ENCODE measurements at places on chromosomes 4 and X.

DNA sequence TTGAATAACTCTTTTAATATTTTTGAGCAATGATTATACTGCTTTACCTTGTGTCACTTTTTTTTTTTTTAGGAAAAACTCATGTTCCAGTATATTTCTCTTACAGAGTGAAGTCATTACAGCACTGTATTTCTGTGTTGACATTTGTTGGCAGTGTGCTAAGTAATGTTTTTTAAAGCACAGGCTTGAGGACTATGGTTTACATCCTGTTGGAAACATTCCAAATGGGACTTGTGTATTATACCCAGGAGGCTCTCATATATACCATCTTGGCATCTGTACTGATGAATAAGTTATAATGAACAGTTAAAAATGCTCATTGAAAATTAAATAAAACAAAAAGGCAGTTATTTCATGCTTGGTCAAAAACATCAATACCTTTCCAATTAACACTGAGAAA is 33.8 kb downstream of the CEP44 start:
- DNase-seq, result no peak

GRCh38 chr4:105060628-105061027 is 86.0 kb upstream of the TET2 start:
- DNase-seq, result no peak

GRCh38 chr4:3812211-3812934 is 46.2 kb downstream of the ADRA2C start:
- no peak for DNase-seq

DNA sequence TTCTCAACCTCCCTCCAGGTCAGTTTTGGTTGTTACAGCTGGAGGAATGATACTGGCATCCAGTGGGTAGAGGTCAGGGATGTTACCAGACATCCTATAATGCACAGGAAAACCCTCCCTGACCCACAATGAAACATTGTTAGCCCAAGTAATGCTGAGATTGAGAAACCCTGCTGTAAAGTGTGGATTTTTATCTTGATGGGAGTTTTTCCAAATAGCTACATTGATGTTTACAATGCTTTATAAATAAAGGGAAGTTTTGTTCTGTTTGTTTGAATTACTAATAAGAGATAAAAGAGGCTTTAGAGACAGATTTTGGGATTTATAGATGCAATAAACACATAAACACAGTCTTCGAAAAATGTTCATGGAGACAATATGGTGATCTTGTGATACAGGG is 194.0 kb upstream of the NUDT6 start:
- DNase-seq, result no peak

DNA sequence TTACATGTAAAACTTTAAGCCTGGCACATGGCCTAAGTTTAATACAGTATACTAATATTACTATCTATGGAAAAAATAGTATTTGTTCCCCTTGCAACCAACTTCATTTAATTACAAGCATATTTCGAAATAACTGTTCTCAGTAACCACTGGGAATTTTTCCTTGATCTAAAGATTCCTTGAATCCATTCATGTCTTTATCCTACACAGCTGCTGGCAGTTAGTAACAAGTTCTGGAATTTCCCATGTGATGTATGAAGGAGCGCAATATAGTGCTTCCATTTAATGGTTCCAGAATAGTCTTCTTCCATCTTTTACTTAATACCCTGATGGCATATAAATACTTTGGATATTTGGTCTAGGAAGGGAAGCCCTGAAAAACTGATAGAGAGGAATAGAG is 136.5 kb downstream of the AASDH start:
- DNase-seq, result no peak

DNA sequence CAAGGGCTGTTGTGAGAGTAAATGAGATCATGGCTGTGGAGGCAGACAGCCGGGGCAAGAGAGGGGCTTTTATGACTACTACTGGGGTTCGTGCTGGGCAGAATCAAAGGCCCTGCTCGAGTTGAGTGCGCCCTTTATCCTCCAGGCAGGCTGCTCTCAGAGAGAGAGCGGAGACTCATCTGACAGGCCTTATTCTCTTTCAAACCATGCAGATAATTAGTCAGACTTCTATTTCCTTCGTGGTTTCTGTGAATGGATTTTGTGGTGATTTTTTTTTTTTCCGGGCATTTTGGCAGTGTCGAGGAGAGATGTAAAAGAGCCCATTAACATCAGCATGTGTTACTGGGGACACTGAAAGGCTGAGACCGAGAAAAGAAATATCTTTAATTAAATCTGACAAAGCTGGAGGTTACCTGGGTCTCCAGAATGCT is 73.6 kb downstream of the MED28 start:
- no peak for DNase-seq

DNA sequence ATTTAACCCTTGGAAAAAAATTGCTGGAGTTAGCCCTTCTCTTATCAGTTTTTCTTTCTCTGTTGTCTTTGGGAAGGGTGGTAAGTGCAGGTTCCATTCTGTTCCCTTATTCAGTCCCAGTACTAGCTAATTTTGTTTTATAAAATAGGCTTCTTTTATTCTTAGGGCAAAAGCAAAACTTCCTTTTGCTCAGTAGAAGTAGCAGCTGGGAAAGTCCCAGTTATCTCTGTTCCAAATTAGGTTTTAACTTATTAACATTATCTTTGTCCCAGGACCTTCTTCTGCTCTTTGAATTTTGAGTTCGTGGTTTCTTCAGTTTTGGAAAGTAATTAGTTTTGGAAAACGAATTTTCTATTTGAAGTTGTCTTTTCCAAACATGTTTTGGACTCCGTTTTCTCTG is 61.1 kb downstream of the BANK1 start:
- DNase-seq, result no peak

- DNase-seq, result no peak
Observed at GRCh38 chr4:53185869-53186585, 179.8 kb downstream of the SCFD2 start.

DNA sequence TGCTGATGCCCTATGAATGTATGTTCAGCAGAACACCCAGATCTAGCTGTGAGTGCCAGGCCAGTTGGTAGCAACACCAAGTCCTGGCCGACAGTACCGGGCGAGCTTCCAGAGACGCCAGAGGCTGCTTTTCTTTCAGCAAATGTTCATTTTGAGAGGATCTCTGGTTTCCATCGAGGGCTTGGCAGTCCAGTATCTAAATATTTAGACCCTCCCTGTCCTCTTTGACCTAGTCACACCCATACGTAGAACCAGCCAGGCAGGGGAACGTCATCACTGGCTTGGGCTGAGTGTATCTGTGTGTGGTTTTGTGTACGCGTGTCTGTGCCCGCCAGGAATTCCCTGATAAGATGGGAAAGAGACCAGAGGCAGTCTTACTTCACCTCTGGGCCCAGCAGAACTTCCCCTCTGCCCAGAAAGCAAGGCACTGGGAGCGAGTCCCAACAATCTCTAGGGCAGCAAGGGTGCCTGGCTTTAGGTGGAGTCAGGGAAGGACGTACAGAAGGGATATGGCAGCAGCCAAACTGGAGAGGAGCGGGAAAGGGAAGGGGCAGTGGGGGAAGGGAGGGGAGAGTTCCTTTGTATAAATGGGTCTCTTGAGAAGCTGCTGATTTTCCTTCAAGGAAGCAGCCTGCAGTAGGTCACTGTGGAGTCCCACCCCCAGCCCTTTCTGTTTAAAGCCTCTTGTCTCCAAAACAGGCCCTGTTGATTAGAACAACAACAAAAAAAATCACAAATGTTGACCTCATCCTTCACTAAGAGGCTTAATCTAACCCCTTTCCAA is 15.0 kb upstream of the ELF4 start:
- peak; percentile 7 for DNase-seq

DNA sequence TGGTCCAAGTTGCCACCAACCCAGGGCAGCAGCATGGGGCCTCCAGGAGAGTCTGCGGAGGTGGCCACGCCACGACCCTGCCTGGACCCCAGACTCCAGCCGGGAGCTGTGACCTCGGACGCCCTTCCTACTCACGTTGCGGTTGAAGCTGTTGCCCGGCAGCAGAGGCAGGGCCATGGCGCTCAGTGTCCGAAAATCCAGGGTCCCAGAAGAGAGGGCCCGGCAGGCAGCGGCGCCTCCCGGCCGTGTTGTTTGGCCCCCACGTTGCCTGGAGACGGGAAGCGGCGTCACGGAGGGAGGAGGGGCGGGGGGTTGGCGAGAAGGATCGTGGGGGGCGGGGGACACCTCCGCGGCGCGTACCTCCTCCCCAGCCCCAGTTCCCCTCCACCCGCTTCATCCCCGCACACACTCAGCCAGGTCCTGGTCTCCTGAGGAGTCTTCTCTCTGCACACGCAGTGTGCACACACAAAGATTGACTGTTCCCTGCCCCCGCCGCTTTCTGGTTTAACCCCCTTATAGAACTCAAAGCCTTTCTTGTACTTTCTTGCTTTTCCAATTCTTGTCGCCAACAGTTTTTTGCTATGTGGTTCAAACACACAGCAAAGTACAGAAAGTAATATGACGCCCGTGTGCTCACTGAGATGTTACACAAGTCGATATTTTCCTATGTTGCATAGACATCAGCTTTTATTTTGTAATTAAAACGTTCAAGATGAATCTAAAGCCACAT is at the start of gene EFHC2:
TSS of gene EFHC2 (minus strand) at position 261 of the 730 bp plus-strand sequence. CDS start at position 177, 84 bp downstream.
- DNase-seq, result no peak

DNA sequence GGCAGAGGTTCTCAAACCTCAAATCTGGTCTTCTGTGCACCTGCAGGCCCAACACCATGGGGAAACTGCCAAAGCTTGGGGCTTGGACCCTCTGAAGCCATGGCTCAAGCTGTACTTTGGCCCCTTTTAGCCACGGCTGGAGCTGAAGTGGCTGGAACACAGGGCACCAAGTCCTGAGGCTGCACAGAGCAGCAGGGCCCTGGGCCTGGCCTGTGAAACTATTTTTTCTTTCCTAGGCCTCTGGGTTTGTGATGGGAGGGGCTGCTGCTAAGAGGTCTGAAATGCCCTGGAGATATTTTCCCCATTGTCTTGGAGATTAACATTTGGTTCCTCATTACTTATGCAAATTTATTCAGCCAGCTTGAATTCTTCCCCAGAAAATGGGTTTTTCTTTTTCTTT is 18.3 kb upstream of the PI4K2B start:
- DNase-seq, result no peak

- no peak for DNase-seq
Observed at GRCh38 chrX:107560041-107560440, 68.3 kb upstream of the PRPS1 start.

DNA sequence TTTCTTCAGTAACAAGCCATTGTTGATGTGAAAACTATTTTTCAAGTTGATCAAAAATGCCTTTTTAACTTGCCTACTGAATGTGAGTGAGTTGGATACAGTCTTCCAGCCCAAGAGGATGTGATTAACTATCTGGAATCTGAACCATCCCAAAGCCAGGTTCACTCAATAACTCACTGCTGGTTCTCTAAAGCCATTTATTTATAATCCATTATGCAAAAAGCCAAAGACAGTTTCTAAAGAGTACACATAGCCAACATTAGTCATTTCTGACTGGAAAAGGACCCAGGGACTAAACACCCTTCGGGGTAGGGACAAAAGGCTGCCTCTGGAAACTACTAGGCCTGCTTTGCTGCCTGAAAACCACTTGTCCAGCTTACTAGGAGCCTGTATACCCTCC is 109.6 kb downstream of the SHROOM4 start:
- no peak for DNase-seq

GRCh38 chr4:171441300-171441941 is 371.8 kb upstream of the GALNTL6 start:
- DNase-seq, result no peak

DNA sequence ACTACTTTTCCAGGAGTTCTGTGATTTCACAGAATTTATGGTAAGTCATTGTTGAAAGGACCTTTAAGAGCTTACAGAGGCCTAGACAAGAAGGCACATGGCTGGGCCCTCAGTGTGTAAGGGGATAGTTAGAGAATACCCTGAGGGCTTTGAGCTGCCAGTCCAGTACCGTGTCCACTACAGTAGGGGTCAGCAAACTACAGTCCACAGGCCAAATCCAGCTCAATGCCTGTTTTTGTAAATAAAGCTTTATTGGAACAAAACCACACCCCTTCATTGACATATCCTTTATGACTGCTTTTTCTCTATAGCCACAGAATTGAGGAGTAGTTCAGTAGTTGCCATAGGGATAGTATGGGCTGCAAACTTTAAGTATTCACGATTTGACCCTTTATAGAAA is 176.2 kb downstream of the MID1 start:
- DNase-seq, result no peak

- DNase-seq, result no peak
Observed at GRCh38 chr4:171239196-171239595, 574.0 kb upstream of the GALNTL6 start.

DNA sequence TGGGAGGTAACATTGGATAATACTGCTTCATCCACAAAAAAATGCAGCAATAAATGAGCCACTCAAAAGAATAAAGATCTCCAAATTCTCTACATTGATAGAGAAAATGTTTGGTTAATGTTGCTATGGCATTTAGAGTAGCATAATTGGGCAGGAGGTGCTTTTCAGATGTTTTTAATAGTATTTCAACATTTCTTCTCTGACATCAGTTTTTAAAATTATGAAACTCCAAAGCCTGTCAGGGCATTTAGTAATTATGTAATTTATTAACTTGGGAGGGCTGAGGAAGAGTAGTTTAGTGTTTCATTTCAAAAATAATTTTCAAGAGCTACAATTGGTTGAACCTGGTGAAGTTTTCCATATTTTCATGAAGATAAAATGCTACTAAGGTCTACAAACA is 211.3 kb upstream of the INTU start:
- no peak for DNase-seq

DNA sequence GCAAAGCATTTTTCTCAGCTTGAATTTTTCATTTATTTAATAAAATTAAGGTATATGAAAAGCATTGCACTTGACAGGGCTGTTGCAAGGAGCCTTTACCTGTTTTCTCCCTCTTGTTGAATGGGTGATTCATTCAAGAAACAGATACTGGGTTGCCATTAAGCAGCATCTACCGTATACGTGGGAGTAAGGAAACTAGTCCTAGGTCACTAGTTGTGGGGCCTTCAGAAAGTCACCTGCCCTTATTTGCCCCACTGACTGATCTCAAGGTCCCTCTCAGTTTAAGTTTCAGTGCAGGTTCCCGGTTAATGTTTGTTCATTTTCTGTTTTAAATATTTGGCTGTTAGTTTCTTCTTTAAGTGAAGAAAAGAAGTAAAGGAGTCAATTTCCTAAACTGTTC is 34.0 kb downstream of the LHFPL1 start:
- DNase-seq, result no peak

DNA sequence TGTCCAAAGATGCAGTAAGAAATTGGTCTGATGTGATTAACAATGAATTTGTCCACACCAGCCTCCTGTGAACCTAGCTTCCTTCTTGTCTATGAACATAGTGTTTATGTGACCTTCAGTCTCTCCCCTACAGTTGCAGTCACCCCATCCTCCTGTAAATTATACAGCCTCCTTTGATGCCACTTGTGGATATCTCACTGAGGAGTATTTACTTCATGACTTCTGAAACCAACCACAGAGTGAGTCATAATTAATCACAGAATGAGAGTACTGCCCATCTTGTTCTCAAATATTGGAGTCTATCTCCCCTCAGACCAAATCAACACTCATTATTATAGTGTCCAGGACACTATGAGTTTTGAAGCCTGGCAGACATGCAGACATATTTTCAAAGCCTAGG is 27.3 kb upstream of the XAGE2 start:
- no peak for DNase-seq

Measured in NCI-H446 treated with DMSO at 0.1 percent for 48 hours (cell line).